Renal cortical epithelial cell (primary cell): ENCODE measurements at places on chromosomes 1 and 21. TPM values are rescaled to one million over a fixed set of nuclear protein-coding genes. Genes with fewer than 3 reads are reported as not detected.

The ST6GALNAC5 gene
- 0.80 and 19.1 TPM in 2 replicates for total RNA-seq

DNA sequence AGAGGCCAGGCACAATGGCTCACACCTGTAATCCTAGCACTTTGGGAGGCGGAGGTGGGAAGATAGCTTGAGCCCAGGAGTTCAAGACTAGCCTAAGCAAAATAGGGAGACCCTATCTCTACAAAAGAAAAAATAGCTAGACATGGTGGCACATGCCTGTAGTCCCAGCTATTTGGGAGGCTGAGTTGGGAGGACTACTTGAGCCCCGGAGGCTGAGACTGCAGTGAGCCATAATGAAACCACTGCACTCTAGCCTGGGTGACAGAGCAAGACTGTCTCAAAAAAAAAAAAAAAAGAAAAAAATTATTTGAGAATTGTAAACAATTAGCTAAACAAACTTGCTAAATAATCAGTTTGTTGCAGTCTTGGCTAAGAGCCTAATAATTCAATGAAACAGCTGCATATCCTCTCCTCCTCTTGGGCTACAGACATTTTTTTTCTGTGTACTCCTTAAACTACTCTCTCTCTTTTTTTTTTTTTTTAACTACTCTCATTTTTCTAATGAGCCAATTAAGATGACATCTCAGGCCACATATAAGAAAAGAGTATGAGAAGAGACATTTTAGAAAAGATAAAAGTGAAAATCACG, 10.5 kb upstream of the DNAJB4 start:
- DNase-seq: no peak

GRCh38 chr1:237961754-237962153, 71.0 kb upstream of the ZP4 start:
- DNase-seq: peak; percentile 39

The IL20 gene
- total RNA-seq: not detected in 2 replicates

DNA sequence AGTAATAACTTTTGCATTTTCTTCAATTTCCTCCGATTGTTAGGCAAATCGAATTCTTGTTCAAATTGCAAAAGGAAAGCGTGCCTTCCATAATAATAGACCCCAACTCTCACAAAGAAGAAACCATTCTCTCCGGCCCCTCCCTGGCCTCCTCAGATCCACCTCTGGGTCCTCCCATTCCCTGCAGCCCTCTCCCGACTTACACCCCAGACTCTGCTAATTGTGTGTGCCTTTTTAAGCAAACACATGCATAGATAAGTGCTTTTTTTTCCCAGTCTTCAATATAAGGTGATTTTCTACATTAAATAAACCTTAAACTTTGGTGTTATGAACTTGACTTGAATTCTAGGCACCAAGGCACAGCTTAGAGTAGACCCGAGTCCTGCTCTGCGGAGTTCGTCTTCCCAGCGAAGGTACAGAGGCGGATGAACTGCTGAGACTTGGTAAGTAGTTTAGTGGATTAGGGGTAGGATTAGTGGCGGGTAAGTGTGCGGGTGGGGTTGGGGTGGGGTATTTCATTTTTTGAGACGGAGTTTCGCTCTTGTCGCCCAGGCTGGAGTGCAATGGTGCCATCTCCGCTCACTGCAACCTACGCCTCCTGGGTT, 1.5 kb downstream of the L1TD1 start:
- no peak for DNase-seq

The NEXN gene
- total RNA-seq: 6.4 and 22.4 TPM in 2 replicates

The CHODL gene
- total RNA-seq: 0.30 and 2.1 TPM in 2 replicates

DNA sequence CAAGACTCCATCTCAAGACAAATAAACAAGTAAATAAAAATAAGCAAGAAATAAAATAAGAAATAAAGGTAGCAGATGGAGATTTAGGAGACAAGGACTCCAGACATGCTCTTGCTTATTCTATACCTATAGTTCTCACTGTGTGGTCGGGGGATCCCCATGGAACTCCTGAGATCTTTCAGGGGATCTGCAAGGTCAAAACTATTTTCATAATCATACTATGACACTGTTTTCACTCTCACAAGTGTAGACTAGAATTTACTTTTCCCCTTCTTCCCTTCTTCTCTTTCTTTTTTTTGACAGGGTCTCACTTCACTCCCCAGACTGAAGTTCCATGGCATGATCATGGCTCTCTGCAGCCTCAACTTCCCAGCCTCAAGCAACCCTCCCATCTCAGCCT, 29.8 kb upstream of the NLRP3 start:
- DNase-seq: no peak

The PTGER3 gene
- 0.20 and 0.52 TPM in 2 replicates for total RNA-seq

DNA sequence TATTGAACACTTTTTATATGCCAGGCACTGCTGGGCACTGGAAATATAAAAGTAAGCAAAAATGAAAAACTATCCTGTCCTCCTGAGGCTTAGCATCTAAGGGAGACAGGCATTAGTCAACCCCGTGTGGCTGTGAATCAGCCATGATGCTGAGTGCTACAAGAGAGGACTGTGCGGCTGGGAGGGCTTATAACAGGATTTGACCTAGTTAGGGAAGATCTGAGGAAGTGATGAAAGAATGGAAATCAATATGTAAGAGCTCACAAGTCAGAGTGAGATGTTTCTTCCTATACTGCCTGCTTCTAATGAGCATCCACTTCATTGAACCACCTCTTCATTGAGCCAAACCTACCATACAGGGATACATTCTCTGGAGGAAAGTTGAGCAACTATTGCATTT, 15.1 kb downstream of the TRIM45 start:
- no peak for DNase-seq

- no peak for DNase-seq
Measured at GRCh38 chr21:42437786-42438185, 34.1 kb downstream of the UBASH3A start.

The GBP7 gene
- not detected in 2 replicates for total RNA-seq
